ENCODE measurements at places on chromosomes 5 and 9.

DNA sequence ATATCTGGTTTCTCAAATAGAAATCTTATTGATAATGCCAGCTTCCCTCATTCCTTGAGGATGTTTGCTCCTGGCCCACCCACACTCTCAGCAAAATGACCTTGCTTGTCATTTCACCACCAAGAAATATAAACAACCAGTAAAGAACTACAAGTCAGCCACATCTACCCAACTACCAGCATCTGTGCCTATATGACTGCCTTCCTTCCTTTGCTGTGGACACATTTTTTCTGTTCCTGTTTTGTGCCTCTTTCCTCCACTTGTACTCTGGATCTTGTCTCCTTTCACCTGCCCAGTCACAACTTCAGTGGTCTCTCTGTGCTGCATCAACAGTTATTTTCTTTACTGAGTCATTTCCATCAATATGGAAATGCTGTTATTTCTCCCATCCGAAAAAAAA is 20.3 kb downstream of the KIF2A start:
- DNase-seq = no peak

DNA sequence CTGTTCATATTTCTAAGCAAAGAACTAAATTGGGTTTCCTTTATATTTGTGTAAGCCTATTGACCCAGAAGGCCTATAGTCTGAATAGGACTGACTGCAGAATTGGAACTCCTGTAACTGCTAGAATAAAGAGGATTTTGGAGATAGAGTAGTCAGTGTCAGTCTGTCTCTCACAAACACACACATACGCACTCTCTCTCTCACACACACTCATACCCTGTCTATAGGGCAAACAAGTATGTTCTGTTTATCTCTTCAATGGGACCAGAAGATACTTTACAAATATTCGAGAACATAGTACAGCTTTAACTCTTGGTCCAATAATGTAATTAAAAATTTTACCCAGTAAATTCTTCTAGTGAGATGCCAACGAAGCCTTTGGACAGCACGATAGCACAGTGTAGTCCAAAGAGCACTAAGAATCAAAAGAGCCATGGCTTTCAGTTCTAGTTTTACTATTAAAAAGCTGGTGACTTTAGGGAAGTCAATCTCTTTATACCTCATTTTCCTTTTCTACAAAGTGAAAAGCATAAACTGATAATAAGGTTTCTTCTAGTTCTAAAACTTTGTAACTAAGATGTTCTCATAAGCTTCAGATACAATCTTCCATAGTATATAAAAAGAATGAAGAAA is 19.3 kb downstream of the ABHD17B start:
- peak; percentile 40 for DNase-seq

DNA sequence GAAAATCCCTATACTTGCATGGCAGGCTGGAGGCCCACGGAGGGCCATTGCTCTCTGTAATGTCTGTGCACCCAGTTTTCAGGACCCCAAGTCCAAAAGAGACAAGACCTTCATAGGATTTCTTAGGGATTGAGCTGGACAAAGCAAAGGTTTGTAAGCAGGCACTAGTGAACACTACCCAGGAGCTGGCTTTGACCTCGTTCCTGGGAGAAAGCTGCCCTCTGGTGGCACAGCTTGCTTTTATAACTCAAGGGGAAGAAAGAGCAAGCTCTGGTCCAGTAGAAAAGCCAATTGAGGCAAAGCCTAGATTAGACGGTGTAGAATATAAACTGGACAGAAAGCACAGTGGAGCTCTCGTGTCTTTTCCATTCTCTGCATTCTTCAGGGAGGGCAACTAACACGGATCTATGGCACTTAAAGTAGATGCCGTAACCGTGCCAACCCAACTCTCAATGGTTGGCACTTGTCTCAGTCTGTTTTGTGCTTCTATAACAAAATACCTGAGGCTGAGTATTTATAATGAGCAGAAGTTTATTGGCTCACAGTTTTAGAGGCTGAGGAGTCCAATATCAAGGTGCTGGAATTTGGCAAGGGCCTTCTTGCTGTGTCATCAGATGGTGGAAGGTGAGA is 7.9 kb downstream of the GABRP start:
- DNase-seq = peak; percentile 45

GRCh38 chr9:123267481-123268198 is 746 bp downstream of the STRBP start:
- no peak for DNase-seq

DNA sequence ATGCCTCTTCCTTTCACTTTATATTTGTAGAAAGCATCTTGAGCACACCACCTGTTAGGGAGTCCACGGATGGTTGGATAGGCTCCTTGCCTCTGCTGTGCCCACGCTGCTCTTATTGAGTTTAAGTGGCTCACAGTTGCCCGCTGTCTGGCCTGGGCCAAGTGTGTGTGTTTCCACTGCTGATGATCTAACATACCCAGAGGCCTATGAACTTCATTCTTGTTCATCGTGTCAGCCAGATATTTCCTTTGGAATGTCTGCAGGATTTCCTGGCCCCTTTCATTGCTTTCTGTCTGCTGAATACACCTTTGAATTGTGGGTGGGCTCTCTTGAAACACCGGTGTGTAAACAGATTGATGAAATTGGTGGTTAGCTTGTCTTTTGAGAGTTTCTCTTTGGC is 46.6 kb downstream of the MVB12B start:
- no peak for DNase-seq

DNA sequence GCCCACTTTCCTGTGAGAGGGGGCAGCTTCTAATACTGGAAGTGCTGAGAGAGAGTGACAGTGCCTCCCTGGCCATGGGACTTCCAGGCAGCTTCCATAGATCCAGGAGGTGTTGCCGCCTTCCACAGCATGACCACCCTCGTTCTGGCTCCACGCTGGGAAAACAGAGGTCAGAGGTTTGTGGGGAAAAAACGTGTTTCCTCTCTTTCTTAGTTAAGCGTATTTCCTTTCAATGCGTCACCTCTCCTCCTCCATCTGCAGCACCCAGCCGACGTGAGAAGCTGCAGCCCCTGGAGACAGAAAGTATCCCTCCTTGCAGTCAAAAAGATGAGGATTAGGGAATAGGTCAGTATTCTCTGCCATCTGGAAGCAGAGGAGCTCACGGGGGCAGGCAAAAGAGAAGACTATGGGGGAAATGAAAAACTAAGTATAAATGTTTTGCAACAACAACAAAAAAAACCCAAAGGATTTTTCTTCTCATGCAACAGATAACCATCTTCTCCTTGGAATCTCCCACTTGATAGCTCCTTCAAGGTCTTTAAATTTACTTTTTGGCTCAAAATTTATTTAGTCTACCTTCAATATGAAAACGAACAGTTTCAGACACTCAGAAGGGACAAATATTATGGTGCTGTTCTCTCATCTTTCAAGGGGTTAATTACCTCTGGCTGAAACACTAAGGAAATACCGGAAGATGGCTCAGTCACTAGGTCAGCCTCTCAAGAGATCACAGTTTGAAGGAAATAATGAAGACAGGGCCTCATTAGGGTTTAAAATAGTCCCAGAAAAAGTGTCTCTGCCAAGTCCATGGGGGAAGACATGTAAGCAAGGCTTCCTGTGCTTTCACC is 38.0 kb downstream of the MTMR12 start:
- no peak for DNase-seq

DNA sequence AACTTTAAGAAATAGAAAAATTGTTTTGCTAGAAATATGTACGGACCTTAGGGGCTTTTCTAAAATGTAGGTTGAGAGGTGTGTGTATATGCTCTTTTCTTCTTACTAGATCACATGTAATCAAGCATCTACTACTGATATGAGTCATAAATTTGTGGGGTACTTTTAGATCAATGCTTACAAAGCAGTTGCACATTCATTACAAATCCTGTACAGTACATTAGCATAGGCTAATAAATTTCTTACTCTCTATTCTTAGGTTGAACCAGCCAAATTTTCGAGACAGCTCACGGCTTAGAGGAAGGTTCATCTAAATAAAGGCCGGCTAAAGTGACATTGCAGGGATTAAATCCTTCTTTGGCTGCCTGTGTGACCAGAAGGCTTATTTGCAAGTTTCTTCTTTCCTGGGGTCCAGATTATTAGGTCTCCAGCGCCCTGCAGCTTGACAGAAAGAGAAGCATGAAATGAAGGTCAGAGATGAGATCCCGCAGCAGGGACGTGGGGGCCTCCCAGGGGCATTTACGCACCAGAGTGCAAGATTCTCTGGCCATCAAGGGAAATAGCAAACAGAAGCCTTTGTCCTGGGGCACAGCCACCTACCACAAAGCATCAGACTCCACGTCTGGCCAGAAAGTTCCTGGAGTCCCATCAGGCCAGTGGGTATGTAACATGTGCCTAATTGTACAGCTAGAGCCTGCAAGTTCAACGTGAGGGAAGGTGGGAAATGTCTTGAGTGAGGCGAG is 53.0 kb downstream of the NIM1K start:
- DNase-seq = no peak

- DNase-seq = no peak
Observed at GRCh38 chr5:53779541-53779981, 219.1 kb downstream of the NDUFS4 start.

DNA sequence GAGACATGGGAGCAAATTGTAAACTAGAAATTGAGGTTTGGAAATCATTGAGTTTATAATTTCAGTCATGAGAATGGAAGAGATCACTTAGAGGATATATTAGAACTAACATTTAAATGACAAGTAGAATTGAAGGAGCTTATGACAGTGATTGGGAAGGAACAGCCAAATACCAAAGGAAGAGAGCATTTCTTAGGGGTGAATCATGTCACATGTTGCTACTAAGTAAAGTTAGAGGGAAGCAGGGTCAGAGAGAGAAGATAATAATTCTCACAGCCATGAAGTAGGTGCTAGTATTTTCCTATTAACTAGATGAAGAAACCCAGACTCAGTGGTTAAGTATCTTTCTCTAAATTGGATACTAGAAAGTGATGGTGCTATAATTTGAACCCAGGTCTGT is 59.3 kb downstream of the COMMD10 start:
- DNase-seq = no peak

DNA sequence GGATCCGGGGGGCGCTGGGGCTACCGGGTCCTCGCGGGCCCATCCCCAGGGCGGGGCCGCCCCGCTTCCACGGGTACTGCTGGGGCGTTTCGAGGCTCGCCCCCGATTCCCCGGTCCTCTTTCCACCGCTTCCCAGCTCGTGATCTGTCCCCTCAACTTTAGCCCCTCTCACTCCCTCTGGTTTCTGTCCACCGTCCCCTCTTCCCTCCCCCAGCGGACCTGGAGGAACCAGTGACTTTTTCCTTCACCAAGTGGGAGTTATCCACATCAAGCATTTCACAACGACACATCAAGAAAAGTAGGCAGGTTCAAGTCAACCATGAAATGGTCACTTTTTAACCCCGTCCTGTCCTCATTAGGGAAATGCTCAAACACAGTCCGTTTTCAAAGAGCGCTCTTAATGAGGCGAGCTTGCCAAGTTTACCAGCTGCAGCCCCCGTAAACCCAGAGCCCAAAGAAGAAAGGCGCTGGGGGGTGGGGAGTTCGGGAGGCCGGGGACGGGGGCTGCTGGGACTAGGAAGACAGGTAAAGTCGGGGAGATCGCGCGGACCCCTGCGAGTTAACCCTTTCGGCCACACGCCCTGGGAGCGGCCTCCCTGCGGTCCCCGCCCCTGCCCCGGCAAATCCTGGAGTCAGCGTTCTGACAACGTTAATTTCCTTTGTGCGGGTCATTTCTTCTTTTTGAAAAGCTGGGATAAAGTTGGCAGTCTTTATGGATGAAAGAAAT is 2.1 kb upstream of the NFIB start:
- no peak for DNase-seq

- DNase-seq = no peak
Observed at GRCh38 chr5:154262342-154262741, 71.8 kb downstream of the GALNT10 start.

Data from inflammatory macrophage treated with lipopolysaccharide for 4 hours (primary cell).